ENCODE measurements at places on chromosomes 5 and 9.

- peak; percentile 55 for DNase-seq
These were observed 1.1 kb downstream of the ARL10 start for GRCh38 chr5:176366232-176366894.

- DNase-seq = no peak
These were observed 369.0 kb downstream of the MAT2B start for GRCh38 chr5:163874431-163874830.

GRCh38 chr5:133404724-133405123, 207.6 kb downstream of the FSTL4 start:
- DNase-seq = peak; percentile 1

DNA sequence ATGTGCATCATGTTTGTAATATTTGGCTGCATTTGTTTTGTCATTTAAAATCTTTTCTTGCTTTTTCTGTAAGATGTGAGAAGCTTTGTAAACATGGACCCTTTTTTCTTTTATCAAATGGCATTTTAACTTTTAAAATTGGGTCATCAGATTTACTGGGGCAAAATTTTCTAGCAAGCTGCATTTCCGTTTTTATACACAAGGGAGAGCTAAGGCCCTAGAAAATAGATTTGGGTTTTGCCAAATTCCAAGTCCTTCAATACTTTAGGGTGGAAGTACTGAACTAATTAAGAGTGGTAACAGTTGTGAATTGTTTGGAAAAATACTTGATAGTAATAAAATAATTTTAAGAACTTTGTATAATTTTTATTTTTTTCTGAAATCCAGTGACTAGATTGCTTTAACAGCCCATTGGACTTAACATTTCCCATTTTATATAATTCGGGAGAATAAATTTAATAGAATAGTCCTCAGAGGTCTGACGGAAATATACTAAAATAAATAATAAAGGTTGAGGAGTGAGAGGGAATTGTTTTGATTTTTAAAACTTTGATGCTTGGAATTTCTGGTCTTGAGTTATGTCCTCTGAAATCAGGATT, 117.4 kb downstream of the SMARCA2 start:
- no peak for DNase-seq

DNA sequence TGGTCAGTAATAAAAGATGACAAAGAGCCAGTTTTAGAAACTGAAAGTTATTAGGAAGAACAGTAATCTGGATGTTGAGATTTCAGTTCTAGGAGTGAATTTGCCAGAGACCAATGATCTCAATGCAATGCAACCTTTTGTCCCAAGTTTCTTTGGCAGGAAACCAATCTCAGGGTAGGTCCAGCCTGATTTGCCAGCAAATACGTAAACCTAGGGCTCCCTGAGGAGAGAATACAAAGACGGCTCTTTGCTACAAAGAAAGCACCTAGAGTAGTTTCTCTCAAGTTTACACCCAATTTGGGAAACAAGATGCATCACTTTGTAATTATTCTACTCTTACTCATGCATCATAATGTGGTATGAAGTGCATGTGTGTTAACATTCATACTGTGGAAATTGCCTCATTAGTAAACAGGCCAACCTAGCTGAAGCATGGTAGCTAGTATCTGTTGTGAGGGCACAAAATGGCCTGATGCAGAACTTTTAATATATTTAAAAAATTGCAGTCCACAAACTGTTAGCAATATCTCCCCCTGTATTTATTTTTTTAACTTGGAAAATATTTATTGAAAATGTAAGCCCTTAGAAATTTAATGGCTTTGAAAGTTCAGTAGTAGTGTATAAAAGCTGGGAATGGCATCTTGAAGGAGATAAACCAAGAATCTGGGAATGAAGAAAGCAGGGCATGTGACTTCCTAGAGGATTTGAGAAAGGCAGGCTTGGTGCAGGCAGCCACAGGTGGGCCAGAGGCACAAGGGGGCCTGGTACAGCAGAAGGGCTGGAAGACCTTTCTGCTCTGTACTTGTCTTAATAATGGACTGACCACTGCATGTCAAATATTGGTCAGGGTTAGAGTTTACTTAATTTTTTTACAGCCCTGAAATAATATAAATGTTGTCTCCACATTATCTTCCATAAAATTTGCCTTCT, 59.5 kb downstream of the MAST4 start:
- no peak for DNase-seq

DNA sequence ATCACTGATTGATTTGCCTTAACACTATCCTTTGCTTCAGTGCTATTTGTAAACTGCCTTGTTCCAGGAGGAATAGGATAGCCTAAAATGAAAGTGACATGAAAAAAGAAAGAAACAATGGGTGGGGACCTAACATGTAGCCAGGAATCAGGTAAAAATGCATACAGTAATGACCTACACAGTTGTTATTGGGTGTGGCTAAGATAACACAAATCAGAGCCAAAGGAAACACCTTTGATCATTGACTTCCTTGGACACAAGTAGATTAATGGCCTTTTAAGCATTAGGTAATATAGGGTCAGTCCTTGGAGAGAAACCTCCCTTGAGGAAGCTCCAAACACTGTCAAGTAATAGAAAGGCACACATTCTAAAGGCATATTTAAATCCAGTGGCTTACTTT, 220.4 kb downstream of the TRPM3 start:
- no peak for DNase-seq

GRCh38 chr5:160192424-160192823, 36.9 kb upstream of the FABP6 start:
- DNase-seq = no peak

GRCh38 chr5:893137-893506, 438 bp downstream of the TRIP13 start:
- peak; percentile 12 for DNase-seq

- DNase-seq = no peak
These were observed 58.7 kb downstream of the PRDM6 start for GRCh38 chr5:123147741-123148140.

DNA sequence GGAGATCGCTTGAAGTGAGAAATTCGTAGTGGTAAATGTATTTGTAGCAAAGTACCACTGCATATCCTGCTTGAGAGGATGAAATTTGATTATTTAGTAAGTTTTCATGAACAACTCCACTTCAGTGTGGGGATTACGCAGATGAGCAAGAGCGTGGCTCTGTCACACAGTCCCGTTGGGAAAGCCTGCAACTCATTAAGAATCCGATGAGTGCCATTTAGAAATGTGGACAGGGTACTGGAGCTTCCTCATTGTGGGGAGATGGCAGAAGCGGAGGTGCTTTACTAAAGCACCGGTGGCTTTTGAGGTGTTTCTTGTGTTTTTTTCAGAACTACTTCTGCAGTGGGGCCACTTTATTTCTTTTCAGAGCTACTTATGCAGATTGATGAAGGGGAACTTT, 1.4 kb downstream of the TJP2 start:
- peak; percentile 23 for DNase-seq

DNA sequence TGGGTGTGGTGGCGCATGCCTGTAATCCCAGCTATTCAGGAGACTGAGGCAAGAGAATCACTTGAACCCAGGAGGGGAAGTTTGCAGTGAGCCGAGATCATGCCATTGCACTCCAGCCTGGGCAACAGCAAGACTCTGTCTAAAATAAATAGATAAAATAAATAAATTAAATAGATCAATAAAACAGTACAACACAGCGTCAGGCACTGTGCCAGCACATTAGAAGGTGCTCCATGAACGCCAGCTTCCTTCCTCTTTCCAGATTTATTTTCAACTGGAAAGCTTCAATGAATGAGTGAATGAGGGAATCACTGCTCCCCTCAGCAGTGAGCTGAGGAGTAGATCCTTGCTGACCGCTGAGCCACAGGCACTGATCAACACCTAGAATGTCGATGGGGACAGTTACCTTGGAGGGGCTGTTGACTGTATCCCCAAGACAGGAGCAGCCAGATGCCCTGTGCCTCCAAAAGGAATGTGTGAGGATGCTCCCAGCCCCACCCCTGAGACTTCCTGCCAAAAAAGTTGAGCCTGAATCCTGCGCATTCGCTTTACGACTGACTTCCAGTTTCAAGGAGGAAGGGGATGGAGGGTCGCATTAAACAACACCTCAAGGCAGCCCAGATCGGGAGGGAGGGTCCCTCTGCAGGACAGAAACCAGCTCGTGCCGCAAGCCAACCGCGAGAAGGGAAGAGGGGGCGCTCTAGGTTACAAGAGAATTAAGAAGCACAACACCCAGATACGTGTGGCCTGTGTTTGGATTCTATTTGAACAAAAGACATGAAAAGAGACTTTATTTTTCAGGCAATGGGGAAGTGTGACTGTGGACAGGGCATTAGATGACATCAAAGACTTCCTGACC, 54.0 kb upstream of the CNOT6 start:
- DNase-seq = no peak

GRCh38 chr9:20788526-20789451, 104.7 kb downstream of the FOCAD start:
- no peak for DNase-seq

- no peak for DNase-seq
These were observed 25.1 kb downstream of the CARTPT start for GRCh38 chr5:71744009-71744790.

DNA sequence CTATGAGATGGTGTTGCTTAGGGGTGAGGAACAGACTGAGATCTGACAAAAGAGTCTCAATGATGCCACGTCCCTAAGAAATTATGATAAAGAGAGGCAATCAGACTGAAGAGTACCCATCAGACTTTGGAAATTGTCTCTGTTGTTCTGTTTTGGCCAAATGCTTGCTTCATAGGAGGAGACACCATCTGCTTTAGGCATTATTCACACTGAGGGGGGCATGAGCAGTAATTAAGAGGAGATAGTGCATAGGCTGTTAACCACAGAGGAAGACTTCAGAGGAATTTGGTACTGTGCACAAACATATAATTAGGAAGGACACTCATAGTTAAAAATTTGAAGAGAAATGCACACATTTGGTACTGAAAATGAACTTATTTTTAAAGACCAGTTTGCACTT, 190.7 kb downstream of the FAM170A start:
- no peak for DNase-seq

GRCh38 chr5:161530700-161531099, 15.8 kb downstream of the GABRB2 start:
- no peak for DNase-seq

GRCh38 chr5:143008809-143009521, 238.8 kb downstream of the ARHGAP26 start:
- DNase-seq = no peak

GRCh38 chr5:31487506-31487905, 44.4 kb downstream of the DROSHA start:
- DNase-seq = no peak

GRCh38 chr9:106947106-106947900, 84.3 kb downstream of the ZNF462 start:
- DNase-seq = no peak

DNA sequence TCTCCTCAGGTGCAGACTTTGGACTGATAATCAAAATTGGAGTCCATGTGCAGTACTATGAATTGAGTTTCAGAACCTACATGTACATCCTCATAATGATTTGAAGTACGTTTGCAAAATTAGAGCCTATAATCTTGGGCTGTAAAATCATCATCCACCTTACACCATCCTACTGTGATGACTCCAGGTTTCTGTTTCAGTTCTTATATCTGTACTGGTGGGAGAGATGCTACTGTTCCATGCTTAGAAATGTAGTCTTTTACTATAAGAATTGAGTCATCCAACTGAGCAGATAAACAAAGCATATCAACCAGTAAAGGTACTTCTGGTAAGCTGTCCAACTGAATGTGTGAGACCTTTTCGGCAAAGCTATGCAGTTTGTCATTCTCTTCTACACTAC, 586.3 kb upstream of the FAM174A start:
- no peak for DNase-seq

DNA sequence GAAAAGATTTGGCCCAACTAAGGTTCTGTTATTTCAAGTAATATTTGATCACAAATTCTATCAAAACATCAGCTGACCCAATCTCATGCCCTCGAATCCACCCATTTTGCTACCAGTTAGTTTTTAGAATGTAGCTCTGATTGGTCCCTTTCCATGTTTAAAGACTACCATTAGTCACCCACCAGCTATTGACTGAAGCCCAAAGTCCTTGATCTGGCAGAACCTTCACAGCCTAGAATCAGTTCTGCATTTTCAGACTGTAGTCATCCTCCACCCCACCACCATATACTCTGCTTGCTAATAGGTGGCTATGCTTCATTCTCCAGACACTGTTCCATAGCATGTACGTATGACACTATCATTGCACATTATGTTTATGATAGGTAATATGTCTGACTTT, 182.2 kb upstream of the TARS1 start:
- DNase-seq = no peak

DNA sequence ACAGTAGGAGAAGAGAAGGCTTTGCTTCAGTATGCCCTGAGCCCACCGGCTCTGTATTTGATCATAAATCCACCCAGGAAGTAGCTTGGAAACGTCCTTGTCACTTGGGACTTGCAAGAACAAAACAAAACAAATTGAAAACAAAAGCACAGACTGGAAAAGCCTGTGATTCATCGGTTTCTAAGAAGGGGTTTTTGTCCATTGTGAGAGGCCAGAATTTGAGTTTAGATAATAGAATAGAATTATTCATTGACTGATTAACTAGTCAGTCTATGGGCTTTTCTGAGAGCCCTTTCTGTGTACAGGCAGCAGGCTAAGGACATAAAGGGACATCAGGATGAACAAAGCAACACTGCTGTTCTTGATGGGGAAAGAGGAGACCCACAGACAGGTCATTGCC, 424.8 kb downstream of the IRX1 start:
- no peak for DNase-seq

- DNase-seq = no peak
These were observed 73.1 kb downstream of the TMEM232 start for GRCh38 chr5:110653231-110653970.

GRCh38 chr5:10607023-10607665, 43.3 kb downstream of the ANKRD33B start:
- no peak for DNase-seq

GRCh38 chr5:176440927-176441706, 7.1 kb upstream of the FAF2 start:
- peak; percentile 13 for DNase-seq

- no peak for DNase-seq
These were observed 198.1 kb downstream of the NR3C1 start for GRCh38 chr5:143205386-143205785.

- peak; percentile 56 for DNase-seq
These were observed 453 bp downstream of the RASGEF1C start for GRCh38 chr5:180208435-180209081.

DNA sequence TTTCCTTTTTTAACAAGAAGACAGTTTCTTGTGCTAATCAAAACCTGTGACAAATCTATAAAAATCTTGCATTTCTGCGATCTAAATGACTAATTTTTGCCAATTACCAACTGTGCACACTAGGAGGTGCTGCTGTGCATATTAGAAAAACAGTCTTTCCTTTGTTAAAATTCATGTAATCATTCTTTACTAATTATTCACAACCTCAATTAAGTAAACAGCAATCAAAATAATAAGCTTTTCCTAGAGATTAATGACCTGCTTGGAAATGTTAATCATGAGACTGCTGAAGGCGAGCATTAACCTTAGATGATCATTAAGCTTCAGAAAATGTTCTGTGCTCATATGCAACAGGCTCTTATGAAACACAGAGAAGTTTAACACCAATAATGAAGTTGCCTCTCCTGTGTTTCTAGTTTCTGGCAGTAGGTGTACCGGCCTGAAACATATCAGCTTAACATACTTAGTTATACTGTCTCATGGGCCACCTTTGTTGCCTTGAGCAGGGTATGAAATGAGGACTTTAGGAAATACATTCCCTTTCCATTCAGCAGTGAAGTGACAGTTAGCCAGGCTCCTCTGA, 17.7 kb downstream of the RFESD start:
- DNase-seq = no peak

GRCh38 chr9:124964056-124964455, 23.2 kb upstream of the GOLGA1 start:
- DNase-seq = no peak
